WTC11 (cell line): ENCODE measurements at places on chromosomes 7 and 10.

DNA sequence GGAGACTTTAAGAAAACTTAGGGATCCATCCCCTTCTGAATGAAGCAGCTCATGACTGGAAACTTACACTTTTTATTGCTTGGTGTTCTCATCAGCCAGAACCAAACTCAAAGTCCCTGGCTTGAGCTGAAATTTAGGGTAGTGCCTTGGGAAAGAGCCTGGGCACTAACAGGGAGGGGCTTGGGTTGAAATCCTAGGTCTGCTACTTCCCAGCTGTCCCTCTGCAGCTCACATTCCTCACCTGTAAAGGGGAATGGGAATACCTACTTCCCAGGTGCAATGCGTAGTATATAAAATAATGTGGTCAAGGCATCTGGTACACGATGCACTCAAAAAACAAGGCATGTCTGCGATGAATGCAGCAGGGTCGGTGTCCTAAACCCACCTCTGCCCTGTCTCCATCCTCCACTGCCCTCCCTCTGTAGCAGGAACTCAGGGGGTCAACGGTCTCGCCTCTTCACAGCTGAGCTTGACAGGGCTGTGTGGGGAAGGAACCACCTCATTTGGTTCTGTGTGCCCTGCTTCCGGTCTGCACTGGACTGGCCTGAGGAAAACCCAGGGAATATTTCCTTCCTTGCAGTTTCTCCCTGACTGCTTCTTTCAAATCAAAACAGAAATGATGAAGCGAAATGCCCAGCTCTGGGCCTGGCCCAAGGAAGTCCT lies 80.0 kb downstream of the COBL start:
- H3K27ac ChIP-seq, result 0 out of 2 replicates have a peak overlapping the region, but pooled peaks have one; percentile 27
- H3K4me3 ChIP-seq, result no peak overlapping the region
- peaks cover 53% of the 10 kb centered on the region for H3K4me1 ChIP-seq
- H3K36me3 ChIP-seq, result no peaks in the 10 kb centered on the region
- no peak for DNase-seq

DNA sequence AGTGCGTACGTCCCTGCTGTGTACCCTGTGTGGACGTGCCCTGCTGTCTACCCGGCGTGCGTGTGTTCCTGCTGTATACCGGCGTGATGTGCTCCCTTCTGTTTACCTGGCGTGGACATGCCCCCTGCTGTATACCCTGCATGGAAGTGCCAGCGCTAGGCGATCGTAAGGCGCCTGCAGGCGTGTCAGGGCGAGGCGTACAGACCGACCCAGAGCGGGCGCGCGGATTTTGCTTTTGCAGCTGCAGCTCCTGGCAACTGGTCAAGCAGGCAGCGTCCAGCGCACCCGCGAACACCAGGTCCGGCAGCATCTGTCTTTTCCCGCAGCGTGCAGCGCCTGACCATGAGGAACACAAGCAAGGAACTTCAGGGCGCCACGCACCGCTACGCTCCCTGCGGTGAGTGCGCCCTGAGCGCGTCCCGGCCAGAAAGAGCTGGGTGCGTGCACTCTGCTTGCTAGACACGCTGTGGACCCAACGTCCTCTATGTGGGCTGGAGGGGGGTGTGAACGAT lies 680 bp downstream of the C7orf57 start:
- H3K27ac ChIP-seq, result no peak overlapping the region
- H3K4me1 ChIP-seq, result peaks cover 44% of the 10 kb centered on the region
- DNase-seq, result peak; percentile 33
- H3K27me3 ChIP-seq, result peaks cover 51% of the 10 kb centered on the region

GRCh38 chr7:148622887-148623585 lies 32.5 kb downstream of the C7orf33 start:
- DNase-seq, result no peak
- H3K27ac ChIP-seq, result no peak overlapping the region
- H3K36me3 ChIP-seq, result peaks cover 6% of the 10 kb centered on the region; the same call in 1 of the 2 replicates

- DNase-seq, result no peak
- H3K27ac ChIP-seq, result no peak overlapping the region
- H3K27me3 ChIP-seq, result no peaks in the 10 kb centered on the region; the same call in 1 of the 2 replicates
These were observed 16.0 kb upstream of the ITGA8 start for GRCh38 chr10:15735763-15736162.

DNA sequence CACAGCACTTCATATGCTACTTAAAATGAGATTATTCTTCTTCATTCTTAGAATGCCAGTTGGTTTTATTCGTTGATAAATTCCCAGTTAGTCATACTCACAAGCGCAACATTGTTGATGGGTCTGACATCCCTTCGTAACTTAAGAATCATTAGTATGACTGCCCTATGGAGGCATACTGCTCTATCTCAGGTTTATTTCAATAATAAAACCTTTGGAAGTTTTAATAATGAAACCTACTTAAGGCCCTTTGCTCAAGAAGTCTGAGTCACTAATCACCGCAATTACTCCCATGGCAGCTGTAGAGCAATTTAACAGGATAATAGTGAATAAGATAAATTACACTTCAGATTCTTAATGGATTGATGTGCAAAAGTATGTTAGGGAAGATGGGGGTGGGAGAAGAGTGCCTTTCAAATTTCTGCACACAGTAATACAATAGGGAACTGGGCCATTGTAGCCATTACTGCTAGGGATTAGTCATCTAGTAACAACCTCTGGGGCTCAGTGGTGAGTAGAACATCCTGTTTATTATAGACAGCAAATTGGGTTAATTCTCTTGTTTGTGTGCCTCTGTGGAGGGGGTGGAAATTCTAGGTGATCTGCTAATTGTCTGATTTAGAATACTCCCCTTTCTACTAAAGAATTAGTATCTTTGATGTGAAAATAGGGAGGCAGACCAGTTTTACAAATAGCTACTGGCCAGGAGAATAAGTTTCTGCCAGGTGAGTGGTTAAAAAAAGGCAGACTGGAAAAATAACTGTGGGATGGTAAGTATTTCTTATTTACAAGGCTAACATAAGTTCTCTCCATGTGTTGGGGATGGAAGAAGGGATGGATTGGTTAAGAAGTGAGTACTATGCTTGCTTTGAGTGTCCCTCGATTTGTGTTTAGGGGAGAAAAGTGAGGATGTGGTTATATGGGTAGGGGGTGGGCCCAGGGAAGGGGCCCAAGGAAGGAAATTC lies 74.5 kb upstream of the VKORC1L1 start:
- no peaks in the 10 kb centered on the region for H3K36me3 ChIP-seq
- peaks cover 9% of the 10 kb centered on the region; the same call in 1 of the 2 replicates for H3K4me1 ChIP-seq
- DNase-seq, result no peak
- no peak overlapping the region for H3K4me3 ChIP-seq
- H3K27ac ChIP-seq, result no peak overlapping the region; the same call in 1 of the 2 replicates

GRCh38 chr10:126398924-126399323 lies 10.6 kb upstream of the ADAM12 start:
- H3K36me3 ChIP-seq, result no peaks in the 10 kb centered on the region
- no peak overlapping the region for H3K27ac ChIP-seq
- no peak overlapping the region for H3K4me3 ChIP-seq

DNA sequence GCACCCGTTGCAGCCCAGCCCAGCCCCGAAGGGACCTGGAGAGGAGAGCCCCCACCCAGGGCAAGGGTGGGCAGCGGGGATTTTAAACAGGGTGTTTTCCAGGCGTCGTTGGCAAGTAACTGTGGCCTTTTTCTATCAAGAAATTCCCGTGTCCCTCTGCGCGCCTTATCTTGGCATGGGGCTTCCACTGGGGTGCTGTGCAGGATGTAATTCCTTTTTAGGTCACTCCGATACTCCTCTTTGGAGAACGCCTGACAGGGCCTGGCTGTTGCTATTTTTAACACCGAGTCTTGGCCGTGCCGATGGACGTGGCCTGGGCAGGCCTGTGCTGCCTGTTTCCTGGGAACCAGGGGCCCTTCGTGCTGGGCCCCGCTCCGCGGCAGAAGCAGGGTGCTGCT lies 93.8 kb downstream of the INPP5A start:
- H3K27ac ChIP-seq, result no peak overlapping the region
- peaks cover 11% of the 10 kb centered on the region for H3K4me1 ChIP-seq
- DNase-seq, result peak; percentile 6
- no peak overlapping the region for H3K4me3 ChIP-seq
- no peaks in the 10 kb centered on the region for H3K36me3 ChIP-seq

DNA sequence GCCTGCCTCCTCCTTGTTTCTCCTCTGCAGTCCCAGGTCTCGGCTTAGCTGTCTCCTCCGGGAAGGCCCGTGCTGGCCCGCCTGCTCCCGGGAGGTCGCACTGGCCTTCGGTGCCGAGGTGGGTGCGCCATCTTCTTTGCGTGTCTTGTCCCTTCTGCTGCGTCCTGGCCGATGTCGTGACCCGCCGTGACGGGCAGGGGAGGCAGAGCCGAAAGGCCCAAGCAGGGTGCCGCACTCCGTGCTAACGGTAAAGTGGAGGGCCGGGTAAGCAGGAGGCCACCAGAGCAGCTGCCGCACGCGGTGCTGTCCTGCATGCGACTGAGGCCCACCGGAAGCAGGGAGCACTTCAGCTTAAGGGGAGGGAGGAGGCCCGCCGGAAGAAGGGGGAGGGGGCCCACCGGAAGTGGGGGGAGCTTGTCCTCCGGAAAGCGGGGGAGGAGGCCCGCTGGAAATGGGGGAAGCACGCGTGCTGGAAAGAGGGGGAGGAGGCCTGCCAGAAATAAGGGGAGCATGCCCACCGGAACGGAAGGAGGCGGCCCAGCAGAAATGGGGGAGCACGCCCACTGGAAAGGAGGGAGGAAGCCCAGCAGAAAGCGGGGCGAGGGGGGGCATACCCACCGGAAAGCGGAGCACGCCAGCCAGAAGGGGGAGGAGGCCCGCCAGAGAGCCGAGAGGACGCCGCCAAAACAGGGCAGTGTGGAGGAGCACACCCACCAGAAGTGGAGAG lies 71.4 kb downstream of the PROSER2 start:
- no peak for DNase-seq
- no peaks in the 10 kb centered on the region for H3K27me3 ChIP-seq
- H3K4me3 ChIP-seq, result no peak overlapping the region

GRCh38 chr10:59513558-59513957 lies 151.2 kb upstream of the FAM13C start:
- no peaks in the 10 kb centered on the region for H3K36me3 ChIP-seq
- no peak overlapping the region for H3K27ac ChIP-seq

DNA sequence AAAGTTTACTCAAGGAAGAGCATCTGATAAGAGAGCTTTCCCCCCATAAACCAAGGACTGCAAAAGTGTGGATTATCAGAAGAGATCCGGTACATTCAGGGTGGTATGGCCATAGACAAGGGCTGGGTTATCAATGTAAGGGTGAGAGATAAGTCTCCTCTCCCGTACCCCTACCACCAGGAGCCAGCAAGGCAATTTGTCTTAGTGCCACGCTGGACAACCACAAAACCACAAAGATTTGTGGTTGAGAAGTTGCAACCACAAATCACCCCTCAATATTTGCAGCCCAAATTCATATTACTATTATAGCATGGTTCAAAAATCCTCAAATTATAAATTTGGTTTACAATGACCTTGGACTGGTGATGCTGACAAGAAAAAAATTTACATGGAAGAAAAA lies 2.3 kb upstream of the ZSCAN25 start:
- DNase-seq, result no peak
- H3K36me3 ChIP-seq, result peaks cover 13% of the 10 kb centered on the region
- no peak overlapping the region for H3K4me3 ChIP-seq
- peaks cover 11% of the 10 kb centered on the region for H3K4me1 ChIP-seq
- peaks cover 26% of the 10 kb centered on the region for H3K27me3 ChIP-seq
- H3K27ac ChIP-seq, result no peak overlapping the region

- no peak overlapping the region for H3K4me3 ChIP-seq
- H3K36me3 ChIP-seq, result peaks cover 18% of the 10 kb centered on the region
- H3K27ac ChIP-seq, result no peak overlapping the region
- H3K27me3 ChIP-seq, result no peaks in the 10 kb centered on the region
- no peak for DNase-seq
These were observed 82.1 kb downstream of the SLC37A3 start for GRCh38 chr7:140316165-140316661.
